ENCODE measurements at places on chromosomes 2 and 18. TPM values are rescaled to one million over a fixed set of nuclear protein-coding genes. Genes with fewer than 3 reads are reported as not detected.
A peak's percentile ranks its signal among the peaks of the same experiment; 100 is the strongest.

- H3K36me3 ChIP-seq = no peaks in the 10 kb centered on the region
- H3K27me3 ChIP-seq = peaks cover 3% of the 10 kb centered on the region
- no peak overlapping the region for H3K4me3 ChIP-seq
- no peak overlapping the region for H3K27ac ChIP-seq
These were observed 159.5 kb upstream of the NDUFV2 start for GRCh38 chr18:8942909-8943545.

Gene PSMA8
- total RNA-seq = 3.6 TPM

- H3K27ac ChIP-seq = no peak overlapping the region
- no peaks in the 10 kb centered on the region for H3K4me1 ChIP-seq
- H3K4me3 ChIP-seq = no peak overlapping the region
These were observed 53.1 kb downstream of the TTC27 start for GRCh38 chr2:32680942-32681341.

Gene EFEMP1
- not detected for total RNA-seq

DNA sequence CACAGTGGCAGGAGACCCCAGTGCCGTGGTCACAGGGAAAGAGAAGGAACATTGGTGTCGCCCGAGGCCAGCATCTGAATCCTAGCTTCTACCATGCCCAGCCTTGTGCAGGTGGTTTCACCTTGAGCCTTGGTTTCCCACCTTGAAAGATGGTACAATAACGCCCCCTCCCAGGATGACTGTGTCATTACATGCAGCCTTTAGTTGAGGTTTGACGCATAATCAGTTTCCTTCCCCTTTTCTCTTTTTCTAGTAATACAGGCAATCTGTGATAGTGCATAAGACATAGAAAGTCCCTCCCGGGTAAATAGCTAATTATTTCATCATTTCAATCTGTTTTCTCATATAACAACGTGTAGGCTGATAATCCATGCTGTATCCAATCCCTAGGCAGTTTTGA lies 29.8 kb upstream of the ZNF407 start:
- H3K36me3 ChIP-seq = peaks cover 9% of the 10 kb centered on the region
- H3K27me3 ChIP-seq = peaks cover 13% of the 10 kb centered on the region
- no peak overlapping the region for H3K27ac ChIP-seq

DNA sequence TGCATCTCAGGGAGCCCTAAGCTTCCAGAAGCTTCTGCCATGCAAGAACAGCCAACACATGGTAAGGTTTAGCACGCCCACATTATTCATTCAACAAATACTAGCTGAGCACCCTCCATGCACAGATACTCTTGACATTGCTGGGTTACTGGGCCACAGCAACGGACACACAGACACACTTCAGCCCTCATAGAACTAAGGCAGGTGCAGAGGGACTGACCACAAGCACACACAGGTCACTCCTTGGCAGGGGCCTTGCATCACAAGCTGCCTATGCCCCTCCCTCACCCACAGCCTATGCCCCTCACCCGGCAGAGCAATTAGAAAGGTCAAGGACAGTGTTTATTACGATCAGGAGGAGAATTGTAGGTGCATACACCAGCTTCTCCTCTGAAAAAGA lies 15.8 kb downstream of the SLC14A2 start:
- H3K4me3 ChIP-seq = no peak overlapping the region
- no peak for DNase-seq
- no peaks in the 10 kb centered on the region for H3K27me3 ChIP-seq
- no peaks in the 10 kb centered on the region for H3K36me3 ChIP-seq
- peaks cover 8% of the 10 kb centered on the region for H3K4me1 ChIP-seq

DNA sequence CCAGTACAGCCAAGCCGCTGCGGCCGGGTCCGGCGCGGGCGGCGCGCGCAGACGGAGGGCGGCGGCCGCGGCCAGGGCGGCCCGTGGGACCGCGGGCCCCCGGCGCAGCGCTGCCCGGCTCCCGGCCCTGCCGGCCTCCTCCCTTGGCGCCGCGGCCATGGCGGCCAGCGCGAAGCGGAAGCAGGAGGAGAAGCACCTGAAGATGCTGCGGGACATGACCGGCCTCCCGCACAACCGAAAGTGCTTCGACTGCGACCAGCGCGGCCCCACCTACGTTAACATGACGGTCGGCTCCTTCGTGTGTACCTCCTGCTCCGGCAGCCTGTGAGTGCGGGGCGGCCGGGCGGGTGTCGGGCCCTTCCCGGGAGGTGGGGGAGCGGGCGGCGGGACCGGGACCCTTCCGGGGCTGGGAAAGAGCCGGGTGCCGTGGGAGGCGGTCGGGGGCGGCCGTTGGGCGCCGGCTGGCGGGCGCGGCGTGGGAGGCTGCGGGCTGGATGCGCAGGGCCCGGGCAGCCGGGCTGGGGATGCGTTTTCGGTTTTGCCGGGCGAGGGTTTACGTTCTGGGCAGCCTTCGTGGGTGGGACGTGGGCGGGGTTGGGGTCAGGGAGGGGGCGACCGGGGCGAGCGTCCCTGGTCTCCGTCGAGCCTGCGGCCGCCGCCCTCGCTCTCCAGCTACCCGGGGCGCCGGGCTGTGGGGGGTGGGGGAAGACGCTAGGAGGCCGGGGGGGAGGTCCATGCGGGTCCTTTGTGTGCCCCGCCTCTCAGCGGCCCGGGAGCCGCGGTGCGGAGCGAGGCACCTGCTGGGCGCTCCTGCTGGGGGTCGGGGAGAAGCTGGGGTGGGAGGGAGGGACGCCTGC lies 537 bp downstream of the AGFG1 start:
- H3K27ac ChIP-seq = peak overlapping the region; percentile 83
- peak overlapping the region; percentile 97 for H3K4me3 ChIP-seq
- peak; percentile 67 for DNase-seq
- no peaks in the 10 kb centered on the region for H3K27me3 ChIP-seq
- H3K36me3 ChIP-seq = peaks cover 12% of the 10 kb centered on the region

- DNase-seq = no peak
- no peaks in the 10 kb centered on the region for H3K27me3 ChIP-seq
- H3K36me3 ChIP-seq = peaks cover 15% of the 10 kb centered on the region
- H3K27ac ChIP-seq = no peak overlapping the region
- no peak overlapping the region for H3K4me3 ChIP-seq
- peaks cover 14% of the 10 kb centered on the region for H3K4me1 ChIP-seq
These were observed 51.8 kb upstream of the GPR75 start for GRCh38 chr2:53911434-53912189.

DNA sequence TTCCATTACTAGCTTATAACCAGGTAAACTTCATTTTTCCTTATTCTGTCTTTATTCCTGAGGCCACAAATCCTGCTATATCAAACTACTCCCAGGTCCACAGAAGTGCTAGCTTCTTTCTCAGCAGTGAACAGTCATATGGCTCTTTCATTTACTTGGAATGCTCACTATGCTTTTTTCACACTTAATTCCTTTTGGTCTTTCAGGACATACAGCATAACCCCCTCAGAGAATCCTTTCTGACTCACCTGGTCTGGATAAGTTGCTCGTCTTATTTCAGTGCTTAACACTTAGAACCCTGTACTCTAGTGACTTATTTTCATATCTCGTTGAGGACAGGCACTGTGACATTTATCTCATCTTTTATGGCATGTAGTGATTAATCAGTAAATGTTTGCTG lies 325.0 kb upstream of the UBE2E3 start:
- no peak overlapping the region for H3K4me3 ChIP-seq
- no peaks in the 10 kb centered on the region for H3K27me3 ChIP-seq
- DNase-seq = no peak
- H3K4me1 ChIP-seq = no peaks in the 10 kb centered on the region
- no peak overlapping the region for H3K27ac ChIP-seq
- H3K36me3 ChIP-seq = no peaks in the 10 kb centered on the region

- no peak overlapping the region for H3K27ac ChIP-seq
- no peak overlapping the region for H3K4me3 ChIP-seq
- peaks cover 1% of the 10 kb centered on the region for H3K36me3 ChIP-seq
- no peaks in the 10 kb centered on the region for H3K4me1 ChIP-seq
These were observed 75.8 kb upstream of the GPC1 start for GRCh38 chr2:240359695-240360094.

Gene PROC
- not detected for total RNA-seq

DNA sequence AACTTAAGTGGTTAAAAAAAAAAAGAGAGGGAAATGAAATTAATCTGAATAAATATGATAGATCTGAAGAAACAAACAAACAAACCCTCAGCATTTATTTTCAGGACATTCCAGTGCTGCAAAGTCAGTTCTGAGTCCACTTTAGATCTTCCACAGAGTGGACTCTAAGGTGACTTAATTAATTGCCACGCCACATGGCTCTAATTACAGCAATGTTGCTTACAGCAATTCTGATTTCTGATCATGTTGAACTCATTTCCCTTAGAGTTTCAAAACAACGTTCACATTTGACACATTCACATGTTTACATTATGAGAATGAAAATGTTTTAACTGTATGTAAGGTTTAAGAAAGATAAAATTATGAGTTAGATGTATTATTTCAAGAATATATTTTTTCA lies 38.6 kb upstream of the RASGRP3 start:
- peaks cover 20% of the 10 kb centered on the region for H3K27me3 ChIP-seq
- H3K4me3 ChIP-seq = no peak overlapping the region
- no peaks in the 10 kb centered on the region for H3K4me1 ChIP-seq
- H3K27ac ChIP-seq = no peak overlapping the region

Gene LBX2
- total RNA-seq = 0.18 TPM

Gene ACTG2
- 0.12 TPM for total RNA-seq

DNA sequence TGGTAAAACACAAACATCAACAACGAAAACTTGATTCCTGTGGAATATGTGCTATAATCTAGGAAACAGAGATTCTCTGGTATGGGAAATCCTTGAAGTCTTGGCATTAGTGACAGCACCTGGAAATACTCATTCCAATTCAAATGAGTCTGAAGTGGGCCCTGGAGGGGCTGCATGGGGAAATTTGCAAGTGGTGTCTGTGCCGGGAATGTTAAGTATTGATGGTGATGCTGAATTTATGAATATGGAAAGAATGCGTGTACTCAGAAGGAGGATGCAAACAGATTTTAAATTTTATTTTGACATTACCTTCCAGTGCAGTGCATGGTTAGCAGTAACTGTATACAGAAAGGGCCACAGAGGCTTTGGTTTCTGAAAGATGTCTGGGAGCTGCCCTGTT lies 37.2 kb downstream of the PTPRM start:
- no peaks in the 10 kb centered on the region for H3K4me1 ChIP-seq
- no peaks in the 10 kb centered on the region for H3K36me3 ChIP-seq
- no peaks in the 10 kb centered on the region for H3K27me3 ChIP-seq
- no peak overlapping the region for H3K4me3 ChIP-seq
- no peak overlapping the region for H3K27ac ChIP-seq

DNA sequence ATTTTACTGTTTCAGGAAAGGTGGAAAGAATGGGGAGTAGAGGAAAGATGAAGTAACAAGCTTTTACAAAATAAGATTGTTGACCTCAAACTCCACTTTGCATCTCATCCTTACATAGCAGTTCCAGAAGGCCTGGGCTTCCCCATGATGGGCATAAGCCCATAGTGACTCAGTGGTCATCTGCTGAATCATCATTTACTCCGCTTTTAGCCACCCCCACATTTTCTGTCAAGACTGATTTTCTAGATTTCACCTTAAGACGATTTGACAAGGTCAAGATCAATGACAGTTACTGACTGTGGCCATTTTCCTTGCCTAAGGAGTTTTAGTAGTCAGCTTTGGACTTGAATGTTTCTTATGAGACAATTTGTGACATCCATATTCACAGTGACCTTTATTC lies 49.4 kb downstream of the PLEKHM3 start:
- H3K27ac ChIP-seq = no peak overlapping the region
- peaks cover 14% of the 10 kb centered on the region for H3K4me1 ChIP-seq
- peaks cover 5% of the 10 kb centered on the region for H3K36me3 ChIP-seq
- no peak for DNase-seq
- no peak overlapping the region for H3K4me3 ChIP-seq

DNA sequence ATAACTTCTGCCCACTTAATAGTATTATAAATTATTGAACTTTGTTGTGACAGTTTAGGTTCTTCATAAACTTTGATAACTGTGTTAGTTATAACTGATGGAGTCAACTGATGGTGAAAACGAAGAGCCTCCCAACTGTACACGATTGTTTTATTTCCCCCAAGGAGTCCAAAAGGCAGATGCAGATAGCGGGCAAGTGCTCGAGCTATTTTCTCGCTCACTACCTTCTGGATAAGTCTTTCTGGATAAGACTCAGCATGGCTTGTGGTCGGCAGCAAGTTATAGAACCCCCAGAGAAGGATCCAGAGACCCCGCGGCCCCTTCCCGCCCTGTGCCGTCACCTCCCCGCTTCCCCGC lies 517 bp downstream of the GCFC2 start:
- peak overlapping the region; percentile 92 for H3K4me3 ChIP-seq
- DNase-seq = no peak
- H3K4me1 ChIP-seq = peaks cover 28% of the 10 kb centered on the region
- peaks cover 28% of the 10 kb centered on the region for H3K36me3 ChIP-seq
- no peaks in the 10 kb centered on the region for H3K27me3 ChIP-seq

Gene DNER
- not detected for total RNA-seq

DNA sequence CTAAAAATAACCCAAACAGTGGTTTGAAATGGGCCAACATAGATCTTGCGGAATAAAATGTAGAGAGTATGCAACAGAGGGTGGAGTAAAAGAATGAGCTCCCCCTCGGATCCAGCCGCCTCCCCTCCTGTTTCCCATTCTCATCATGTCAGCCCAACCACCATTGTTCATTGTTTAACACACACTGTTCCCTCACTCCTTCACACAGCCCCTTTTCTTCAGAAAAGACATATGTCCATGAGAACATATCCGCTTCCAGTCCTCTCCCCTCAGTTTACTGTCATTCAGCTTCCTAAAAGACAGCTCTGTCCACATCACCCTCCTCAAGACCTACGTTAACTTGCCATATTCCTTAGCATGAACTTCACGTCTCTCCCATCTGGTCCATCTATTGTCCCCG lies 62.9 kb upstream of the SERTAD2 start:
- H3K36me3 ChIP-seq = peaks cover 1% of the 10 kb centered on the region
- H3K27me3 ChIP-seq = no peaks in the 10 kb centered on the region
- DNase-seq = no peak
- no peak overlapping the region for H3K4me3 ChIP-seq
- peaks cover 20% of the 10 kb centered on the region for H3K4me1 ChIP-seq

Gene OTOS
- total RNA-seq = not detected

- H3K27ac ChIP-seq = no peak overlapping the region
- H3K27me3 ChIP-seq = no peaks in the 10 kb centered on the region
- no peak overlapping the region for H3K4me3 ChIP-seq
These were observed 203.8 kb upstream of the CDH7 start for GRCh38 chr18:65547046-65547445.

DNA sequence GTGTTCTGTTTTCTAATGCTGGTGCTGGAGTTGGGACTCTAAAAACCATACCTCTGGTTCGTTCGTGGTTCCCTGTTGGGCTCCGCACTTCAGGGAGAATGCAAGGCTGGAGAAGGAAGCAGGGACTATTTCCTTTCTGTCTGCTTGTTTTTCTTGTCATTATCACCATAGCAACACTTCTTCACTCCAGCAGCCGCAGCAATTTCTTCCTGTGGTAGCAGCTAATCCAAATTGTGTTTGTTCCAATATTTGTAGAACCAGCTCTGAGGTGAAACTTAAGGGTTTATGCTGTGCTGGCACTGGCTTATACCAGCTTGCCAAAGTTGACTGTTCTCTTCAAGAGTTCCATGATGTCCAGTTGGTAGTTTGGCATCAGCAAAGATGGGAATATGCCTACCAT lies 301.4 kb upstream of the SYT4 start:
- no peak for DNase-seq
- no peak overlapping the region for H3K27ac ChIP-seq
- no peaks in the 10 kb centered on the region for H3K36me3 ChIP-seq
- no peaks in the 10 kb centered on the region for H3K27me3 ChIP-seq
- H3K4me1 ChIP-seq = no peaks in the 10 kb centered on the region
- H3K4me3 ChIP-seq = no peak overlapping the region

- DNase-seq = peak; percentile 73
- H3K36me3 ChIP-seq = peaks cover 6% of the 10 kb centered on the region
- peak overlapping the region; percentile 86 for H3K27ac ChIP-seq
- H3K4me1 ChIP-seq = peaks cover 59% of the 10 kb centered on the region
These were observed 42.6 kb upstream of the EDAR start for GRCh38 chr2:109031476-109032228.
